ENCODE measurements at places on chromosomes 12 and 14.

DNA sequence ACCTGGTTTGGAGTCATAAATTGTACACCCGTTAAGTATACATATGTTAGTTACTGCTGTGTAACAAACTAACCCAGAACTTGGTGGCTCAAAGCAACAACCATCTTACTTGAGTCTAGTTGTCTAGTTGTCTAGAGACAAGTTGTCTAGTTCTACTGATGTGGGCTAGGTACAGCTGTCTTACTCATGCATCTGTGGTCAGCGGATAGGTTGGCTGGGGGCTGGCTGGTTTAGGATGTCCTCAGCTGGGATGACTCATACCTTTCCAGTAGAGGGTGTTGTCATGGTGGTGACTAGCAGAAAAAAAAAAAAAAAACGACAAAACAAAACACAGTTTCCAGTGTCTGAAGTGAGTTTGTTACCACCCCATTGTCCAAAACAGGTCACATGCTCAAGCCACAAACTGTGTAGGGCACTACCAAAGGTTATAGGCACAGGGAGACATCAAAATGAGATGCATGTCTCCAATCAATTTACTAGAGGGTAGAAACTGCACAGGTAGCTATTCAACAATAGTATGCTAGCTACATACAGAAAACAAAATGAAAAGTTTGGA, 680.3 kb downstream of the MED13L start:
- DNase-seq = no peak

DNA sequence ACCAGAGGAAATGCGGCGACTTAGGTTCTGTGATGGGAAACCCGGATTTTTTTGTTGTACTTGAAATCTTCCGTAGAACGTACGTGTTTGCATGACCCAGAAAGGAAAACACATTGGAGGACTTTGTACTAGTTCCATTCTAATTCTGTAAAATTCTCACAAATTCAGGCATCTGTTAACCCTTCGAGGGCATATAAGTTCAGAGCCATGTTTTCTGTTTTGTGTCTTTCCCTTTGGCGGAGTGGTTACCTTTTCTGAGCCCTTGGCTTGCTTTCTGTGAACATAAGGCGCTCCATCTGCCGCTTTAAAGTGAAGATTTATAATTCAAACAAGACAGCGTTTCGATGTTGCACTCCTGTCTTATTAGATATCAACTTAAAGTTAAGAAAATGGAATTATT, 34.2 kb downstream of the BICD1 start:
- DNase-seq = no peak

GRCh38 chr12:42270596-42270995, 32.5 kb upstream of the YAF2 start:
- DNase-seq = no peak

GRCh38 chr12:5590316-5590715, 158.4 kb downstream of the NTF3 start:
- no peak for DNase-seq

DNA sequence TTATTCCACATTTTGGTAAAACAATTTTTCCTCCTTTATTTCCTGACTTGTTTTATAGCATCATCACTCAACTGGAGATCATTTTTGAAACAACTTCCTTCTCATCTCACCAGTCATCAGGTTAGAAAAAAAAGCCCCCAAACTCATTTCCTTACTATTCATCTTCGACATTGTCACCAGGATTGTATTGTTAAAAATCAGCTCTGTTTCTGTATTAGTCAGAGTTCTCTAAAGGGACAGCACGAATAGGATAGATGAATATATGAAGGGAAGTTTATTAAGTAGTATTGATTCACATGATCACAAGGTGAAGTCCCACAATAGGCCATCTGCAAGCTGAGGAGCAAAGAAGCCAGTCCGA, 392.6 kb downstream of the FUT8 start:
- DNase-seq = no peak

GRCh38 chr12:467591-467990, 7.9 kb downstream of the B4GALNT3 start:
- no peak for DNase-seq

DNA sequence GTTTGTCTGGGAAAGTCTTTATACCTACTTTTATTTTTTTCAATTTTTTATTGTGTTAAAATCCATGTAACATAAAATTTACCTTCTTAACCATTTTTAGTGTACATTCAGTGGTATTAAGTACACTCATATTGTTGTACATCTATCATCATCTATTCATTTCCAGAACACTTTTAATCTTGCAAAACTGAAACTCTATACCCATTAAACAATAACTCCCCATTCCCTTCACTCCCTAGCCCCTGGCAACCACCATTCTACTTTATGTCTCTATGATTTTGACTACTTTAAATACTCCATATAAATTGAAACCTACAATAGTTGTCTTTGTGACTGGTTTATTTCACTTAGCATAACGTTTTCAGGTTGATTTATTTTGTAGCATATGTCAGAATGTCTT, 131.9 kb upstream of the SLC38A2 start:
- DNase-seq = no peak

DNA sequence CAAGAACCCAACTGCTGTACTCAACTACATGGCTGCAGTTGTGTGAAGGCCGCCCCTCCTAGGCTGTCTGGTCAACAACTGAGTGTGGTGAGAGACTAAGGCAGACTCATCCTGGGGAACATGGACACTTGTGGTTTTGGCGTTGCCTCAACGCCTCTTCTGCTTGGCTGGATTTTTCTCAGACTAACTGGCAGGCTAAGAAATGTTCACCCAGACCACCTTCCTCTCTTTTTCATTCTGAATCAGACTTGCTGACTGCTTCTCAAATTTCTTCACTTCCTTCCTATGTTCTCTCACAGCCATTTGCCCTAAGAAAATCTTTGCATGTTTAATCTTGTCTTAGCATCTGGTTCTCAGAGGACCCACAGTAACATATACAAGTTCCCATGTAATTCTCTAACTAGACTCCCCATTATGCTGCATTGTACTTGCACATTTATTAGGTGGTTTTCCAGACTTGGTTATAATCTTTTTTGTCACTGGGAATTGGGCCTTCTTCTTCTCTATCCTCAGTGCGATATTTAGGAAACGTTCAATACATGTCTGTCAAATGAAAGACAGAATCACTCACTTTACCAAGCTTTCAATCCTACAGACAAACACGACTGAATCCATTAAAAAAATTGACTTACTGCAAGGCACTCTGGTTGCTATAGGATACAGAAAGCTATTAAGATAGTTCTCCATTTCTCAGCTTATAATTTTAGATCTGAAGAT, 327.6 kb downstream of the CCER1 start:
- DNase-seq = no peak

DNA sequence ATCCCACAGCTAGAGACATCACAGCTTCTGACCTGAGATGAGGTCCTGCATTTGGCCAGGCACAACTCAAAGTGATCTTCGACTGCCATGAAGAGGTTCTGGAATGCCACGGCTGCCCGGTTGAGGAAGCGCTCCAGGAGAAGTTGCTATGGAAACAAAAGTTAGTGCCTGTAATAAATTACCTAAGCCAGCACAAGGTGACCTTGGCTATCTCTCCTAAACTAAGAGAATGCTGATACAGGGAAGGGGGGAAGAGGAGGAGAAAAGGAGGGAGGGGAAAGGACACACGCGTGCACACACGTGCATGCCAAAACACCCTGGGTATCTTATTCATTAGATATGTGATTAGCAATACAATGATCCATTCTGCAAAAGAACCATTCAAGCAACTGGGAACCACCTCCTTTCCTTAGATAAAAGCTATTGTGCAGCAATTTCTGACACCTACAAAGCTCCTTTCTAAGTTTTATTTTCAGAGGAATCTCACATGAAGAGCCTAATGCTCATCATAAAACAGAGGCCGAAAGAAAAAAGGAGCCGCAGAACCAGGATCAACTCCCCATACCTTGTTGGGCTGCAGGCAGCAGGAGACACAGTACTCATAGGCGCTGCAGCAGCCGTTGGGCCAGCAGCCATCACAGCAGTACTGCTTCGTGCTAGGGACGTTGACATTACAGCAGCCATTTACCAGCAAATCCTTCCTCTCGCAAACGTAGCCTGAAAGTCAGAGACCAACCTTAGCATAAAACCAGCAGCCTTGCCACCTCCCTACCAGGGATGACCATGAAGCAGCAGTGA, 17.9 kb downstream of the SPRING1 start:
- no peak for DNase-seq

- DNase-seq = no peak
These were observed 32.8 kb downstream of the SIX1 start for GRCh38 chr14:60616461-60616959.

DNA sequence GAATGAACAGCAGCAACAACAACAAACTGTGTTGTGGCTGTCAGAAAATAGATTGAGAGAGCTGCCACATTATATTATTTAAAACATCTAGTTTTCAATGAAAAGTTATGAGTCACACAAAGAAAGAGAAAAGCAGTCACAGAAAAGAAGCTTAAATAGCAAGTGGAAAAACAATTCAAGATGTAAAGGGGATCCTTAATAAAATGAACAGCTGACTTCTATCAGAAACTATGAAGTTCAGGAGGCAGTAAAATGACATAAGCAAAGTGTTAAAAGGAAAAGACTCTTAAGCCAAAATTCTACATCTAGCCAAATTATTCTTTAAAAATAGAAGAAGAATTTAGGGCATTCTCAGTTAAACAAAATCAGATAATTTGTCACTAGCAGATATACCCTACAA, 5.6 kb downstream of the CLEC14A start:
- no peak for DNase-seq

DNA sequence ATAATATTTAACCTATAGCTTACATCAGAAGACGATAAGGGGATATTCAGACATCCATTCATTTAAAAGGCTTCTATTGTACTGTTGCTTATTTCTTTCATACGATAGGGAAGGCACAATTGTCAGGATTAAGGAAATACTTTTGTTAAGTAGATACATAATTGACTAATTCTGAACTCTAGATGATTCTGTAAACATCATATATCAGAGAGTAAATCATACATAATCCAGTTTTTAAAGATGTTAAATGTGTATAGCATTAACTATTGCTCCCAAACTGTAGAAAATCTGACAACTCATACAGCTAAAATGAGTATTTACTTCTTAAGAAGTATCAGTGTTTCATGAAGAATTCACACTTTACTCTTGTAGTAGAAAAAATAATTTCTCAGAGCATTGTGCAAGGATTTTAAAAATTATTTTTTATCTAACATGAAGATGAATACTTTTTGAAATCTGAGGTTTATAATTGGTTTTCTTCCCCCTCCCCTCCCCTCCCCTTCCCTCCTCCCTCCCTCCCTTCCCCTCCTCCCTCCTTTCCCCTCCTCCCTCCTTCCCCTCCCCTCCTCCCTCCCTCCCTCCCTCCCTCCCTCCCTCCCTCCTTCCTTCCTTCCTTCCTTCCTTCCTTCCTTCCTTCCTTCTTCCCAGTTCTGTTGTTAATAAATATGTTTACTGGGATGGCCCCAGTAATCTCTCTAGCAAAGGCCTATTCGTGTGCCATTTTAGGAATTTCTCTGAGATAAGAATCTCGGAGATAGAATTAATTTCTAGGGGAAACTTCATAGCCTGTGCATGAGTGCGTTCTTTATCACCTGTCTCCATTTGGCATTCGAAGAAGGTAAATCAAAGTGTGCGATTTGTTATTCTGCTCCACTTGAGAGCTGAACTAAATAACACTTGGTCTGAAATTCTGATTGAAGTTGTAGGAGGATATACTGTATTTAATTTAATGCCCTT, 2.3 kb downstream of the NPAS3 start:
- DNase-seq = no peak

DNA sequence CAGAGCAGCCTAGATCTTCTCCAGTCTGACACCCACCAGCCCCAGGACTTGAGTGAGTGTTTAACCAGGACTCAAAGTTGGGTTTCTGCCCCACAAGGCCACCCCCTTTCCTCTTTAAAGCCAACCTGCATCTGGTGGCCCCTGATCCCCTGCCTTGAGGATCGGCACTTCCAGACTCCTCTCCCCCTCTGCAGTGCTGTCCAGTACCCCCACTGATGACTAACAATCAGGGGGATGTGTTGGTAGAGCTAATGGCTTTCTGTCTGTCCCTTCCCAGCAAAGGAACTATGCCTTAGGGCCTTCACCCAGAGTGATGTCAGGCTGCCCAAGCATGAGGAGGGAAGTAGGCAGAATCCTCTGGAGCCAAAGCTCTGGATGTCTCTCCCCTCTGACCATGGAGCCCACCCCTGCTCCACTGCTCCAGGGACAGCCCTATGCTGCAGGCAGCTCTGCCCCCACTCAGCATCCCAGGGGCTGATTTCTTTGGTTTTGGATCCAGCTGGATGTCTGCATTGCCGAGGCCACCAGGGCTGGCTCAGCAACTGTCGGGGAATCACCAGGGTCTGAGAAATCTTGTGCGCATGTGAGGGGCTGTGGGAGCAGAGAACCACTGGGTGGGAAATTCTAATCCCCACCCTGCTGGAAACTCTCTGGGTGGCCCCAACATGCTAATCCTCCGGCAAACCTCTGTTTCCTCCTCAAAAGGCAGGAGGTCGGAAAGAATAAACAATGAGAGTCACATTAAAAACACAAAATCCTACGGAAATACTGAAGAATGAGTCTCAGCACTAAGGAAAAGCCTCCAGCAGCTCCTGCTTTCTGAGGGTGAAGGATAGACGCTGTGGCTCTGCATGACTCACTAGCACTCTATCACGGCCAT, 42.9 kb downstream of the DAD1 start:
- no peak for DNase-seq

DNA sequence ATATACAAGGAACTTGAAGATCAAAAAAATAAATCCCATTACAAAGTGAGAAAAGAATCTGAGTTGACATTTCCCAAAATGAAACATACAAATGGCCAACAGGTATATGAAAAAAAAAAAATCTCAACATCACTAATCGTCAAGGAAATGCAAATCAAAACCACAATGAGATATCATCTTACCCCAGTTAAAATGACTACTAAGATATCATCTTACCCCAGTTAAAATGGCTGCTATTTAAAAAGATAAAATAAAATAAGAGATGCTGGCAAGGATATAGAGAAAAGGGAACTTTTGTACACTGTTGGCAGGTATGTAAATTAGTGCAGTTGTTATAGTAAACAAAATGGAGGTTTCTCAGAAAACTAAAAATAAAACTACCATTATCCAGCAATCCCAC, 44.4 kb downstream of the PLEKHG7 start:
- no peak for DNase-seq

GRCh38 chr12:89693639-89694202, 14.9 kb downstream of the ATP2B1 start:
- DNase-seq = no peak

DNA sequence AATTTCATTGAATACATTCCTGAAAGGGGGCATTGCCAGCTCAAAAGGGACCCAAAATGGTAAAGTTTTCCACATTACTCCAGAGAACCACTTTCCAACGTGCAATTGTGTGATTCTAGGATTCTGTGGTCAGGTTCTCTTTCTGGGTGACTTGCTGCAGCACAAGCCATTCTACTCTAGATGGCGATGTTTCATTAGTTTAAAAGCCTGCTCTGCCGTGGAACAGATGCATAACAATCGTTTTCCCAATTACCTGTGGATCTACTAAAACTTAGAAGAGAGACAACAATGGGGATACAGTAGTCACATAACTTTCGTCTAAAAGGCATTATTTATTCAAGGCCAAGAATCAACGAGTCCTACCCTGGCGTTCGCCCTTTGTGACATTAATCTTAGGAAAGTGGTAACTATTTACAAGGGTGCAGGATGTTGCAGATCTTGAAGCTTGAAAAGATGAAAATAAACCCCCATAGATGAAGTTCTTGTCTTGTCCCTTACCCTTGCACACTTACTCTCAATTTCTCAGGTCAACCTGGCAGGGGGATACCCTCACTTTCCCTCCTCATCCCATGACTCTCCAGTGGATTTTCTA, 400.9 kb downstream of the SNAPC1 start:
- DNase-seq = no peak

- no peak for DNase-seq
These were observed 20.5 kb downstream of the BRI3BP start for GRCh38 chr12:125013816-125014442.
